Left renal cortex interstitium (tissue), 4 donors: ENCODE measurements at places on chromosomes 7 and 10.

- DNase-seq, result no peak
Observed at GRCh38 chr10:3537518-3537917, 247.5 kb downstream of the KLF6 start.

DNA sequence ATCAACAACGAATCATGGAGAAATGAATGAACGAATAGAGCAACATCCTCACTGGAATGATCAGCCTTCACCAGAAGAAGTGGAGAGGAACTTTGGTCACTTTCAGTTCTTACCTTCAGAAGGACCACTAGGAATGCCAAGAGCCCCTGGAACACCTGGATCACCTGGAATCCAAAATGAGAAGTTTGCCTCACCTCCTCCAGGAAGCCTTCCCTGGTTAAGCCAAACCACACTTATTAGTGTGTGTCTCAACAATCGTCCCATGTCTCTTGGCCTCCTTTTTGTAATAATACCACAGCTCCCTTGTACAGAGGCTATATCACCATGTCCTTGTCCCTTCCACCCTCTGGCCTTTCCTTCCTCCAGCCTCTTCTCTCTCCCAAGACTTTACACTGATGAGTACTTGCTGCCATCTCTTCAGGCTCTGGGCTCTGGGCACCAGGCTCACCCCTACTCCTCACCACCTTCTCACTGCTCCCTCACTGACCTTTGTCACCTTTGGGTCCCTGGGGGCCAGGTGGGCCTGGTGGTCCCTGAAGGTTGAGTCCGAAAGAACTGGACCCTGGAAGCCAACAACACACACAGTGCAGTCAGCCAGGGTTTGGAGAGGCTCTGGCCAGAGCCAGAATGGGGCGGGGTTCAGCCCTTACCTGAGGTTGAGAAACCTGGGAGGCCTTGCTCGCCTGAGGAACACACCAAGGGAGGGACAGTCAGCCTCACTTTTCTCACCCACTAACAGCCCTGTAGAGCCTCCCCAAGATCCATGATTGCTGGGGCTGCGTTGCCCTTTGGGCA, 46.5 kb downstream of the COL17A1 start:
- DNase-seq, result no peak

- DNase-seq, result no peak
Observed at GRCh38 chr10:65367706-65368105, 1558.1 kb upstream of the LRRTM3 start.

DNA sequence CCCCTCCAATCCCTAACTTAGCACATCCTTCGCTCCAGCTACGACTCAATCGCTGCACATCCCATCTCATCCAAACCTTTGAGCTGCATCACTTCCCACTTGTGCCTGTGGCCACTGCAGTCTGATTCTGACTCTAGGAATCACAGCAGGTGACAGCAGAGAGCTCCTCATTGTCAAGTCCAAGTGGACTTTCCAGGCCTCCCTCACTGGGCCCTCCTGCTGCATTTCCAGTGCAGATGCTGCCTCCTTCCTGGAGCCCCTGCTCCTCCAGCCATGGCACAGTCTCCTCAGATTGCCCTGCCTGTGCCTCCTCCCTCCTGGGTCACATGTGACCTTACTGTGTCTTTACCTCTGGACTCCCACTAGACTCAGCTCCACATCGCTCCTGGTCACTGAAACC, 157.3 kb downstream of the USP6NL start:
- no peak for DNase-seq

GRCh38 chr10:79927111-79927828, 21.6 kb downstream of the SFTPD start:
- no peak for DNase-seq

GRCh38 chr7:122364761-122365280, 60.3 kb upstream of the FEZF1 start:
- no peak for DNase-seq
